ENCODE measurements at places on chromosomes 1 and 21.

GRCh38 chr1:19715334-19716203 lies 50.9 kb downstream of the HTR6 start:
- DNase-seq: peak; percentile 85

DNA sequence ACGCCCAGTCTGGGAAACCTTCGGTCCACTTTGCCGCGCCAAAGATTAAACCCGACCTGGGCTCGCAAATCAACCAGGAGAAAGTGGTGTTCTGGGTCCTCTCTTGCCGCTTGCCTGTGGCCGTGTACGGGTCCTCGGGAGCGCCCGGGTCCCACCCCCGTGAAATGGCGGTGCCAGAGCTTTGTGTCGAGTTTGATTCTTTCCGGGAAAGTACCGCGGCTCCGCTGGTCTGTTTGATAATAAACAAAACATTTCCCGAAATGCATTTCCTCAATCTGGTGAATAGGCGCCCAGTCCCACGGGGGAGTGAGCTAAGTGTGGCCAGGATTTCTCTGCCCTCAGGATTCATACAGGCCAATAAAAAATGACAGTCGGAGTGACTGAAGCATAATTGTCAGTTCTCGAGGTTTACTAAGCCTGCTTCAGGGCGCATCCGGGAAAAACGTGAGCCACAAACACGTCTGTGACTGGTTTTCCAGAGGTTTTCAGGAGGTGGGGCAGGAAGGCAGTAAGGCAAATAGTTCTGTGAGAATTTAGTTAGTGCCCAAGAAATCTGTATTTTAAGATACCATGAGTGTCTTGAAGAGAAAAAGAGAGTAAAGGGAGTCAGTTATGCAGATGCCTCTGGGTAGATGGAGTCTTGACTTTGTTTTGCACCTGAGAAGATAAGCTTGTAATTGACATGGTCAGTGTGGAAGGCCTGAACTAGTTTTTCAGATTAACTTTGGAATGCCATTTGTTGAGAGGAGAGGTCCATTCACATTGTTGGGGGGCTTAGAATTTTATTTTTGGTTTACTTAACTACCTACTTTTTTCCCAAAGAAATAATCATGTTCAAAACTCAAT lies 675 bp downstream of the IFNAR1 start:
- peak; percentile 47 for DNase-seq

GRCh38 chr1:145979746-145980456 lies 15.4 kb downstream of the POLR3GL start:
- no peak for DNase-seq

DNA sequence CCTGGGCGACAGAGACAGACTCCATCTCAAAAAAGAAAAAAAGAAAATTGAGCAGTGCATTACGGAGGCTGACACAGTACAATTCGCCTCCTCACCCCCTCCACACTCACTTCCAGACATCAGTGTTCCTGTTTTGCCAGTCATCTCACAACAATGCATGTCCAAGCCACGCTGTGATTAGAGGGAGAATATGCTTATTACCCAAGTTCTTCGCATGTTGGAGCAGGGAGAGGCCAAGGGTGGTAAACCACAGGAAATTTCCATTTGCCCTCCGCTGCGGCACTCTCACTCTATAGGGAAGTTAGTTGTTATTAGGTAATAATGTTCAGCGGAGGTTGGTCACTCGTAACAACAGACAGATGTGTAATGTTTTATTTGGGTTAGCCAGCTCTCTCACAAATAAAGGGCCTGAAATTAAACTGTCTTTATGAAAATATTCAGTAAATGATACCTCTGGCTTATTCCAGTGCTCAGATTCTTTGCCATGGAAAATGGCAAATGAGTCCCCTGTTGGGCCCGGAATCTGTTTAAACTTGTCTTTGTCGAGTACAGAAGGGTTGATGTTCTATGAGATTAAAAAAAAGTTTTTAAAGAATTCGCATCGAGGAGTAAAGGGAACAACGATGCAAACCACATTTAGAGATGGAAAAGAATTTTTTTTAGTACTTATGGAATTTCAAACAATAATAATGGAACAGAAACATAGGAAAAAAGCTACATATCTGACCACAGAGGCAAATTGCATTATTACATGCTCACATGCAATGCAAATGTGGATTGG lies 33.1 kb downstream of the KCNJ15 start:
- DNase-seq: peak; percentile 61

GRCh38 chr1:228381356-228381755 lies 25.3 kb downstream of the TRIM11 start:
- no peak for DNase-seq

- no peak for DNase-seq
Measured at GRCh38 chr1:5742801-5743200, 249.4 kb downstream of the NPHP4 start.

GRCh38 chr1:219076326-219076937 lies 97.2 kb upstream of the LYPLAL1 start:
- DNase-seq: no peak

GRCh38 chr1:16625497-16626408 lies 12.4 kb upstream of the NBPF1 start:
- no peak for DNase-seq

All from H54 (cell line).